ENCODE measurements at places on chromosomes 7 and 10.

DNA sequence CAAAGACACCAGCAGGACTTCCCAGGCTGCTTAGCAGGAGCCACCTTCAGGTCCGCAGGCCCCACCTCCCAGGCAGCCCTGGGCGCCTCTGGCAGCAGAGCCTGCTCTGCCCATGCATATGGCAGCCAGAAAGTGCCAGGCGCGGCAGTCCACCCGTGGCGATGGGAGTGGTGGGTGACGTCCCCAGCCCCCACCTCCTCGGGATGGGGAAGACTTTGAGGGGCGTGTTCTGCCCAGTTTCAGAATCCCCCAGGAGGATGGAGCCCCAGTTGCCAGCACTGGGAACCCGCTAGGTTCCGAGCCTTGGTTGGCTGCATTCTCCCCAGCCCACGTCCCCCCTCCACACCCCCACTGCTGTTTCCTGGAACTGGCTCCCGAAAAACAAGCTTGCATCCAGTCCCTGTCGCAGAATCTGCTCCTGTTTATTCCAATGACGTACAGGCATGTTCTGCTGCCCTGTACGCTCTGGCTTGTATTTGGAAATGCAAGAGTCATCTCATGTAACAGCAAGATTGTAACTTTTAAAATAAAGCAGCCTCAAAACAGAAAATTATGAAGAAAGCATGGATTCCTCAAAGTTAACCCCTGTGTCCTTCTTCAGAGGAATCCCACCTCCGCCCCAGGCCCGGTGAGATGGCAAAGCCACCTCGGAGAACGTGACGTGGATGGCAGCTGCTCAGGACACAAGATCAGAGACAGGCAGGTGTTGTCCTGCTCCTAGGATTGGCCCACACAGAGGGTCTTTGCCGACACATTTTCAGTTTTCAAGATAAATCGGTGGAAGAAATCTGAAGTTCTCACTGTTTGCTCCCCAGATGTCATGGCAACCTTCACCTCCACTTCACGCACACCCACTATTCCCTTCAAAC lies 87.8 kb upstream of the PPP2R2D start:
- no peak for DNase-seq

- DNase-seq, result no peak
Measured at GRCh38 chr7:31893365-31893764, 176.8 kb downstream of the PDE1C start.

DNA sequence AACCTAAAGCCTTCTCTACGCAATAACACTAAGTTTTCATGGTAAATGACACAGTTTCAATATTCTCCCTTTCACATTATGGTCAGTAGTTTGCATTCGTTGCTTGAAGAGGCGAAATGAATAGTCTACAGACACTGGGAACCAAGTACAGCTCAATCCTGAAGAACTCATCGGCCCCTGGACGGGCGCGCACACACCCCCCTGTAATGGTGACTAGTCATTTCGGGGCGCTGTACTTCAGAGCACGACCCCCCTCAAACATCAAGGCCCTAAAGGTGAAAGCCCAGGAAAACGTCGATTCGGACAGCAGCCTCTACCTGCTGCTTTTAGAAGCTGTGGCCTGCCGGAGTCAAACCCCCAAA lies 1.0 kb downstream of the NT5C2 start:
- DNase-seq, result peak; percentile 29

DNA sequence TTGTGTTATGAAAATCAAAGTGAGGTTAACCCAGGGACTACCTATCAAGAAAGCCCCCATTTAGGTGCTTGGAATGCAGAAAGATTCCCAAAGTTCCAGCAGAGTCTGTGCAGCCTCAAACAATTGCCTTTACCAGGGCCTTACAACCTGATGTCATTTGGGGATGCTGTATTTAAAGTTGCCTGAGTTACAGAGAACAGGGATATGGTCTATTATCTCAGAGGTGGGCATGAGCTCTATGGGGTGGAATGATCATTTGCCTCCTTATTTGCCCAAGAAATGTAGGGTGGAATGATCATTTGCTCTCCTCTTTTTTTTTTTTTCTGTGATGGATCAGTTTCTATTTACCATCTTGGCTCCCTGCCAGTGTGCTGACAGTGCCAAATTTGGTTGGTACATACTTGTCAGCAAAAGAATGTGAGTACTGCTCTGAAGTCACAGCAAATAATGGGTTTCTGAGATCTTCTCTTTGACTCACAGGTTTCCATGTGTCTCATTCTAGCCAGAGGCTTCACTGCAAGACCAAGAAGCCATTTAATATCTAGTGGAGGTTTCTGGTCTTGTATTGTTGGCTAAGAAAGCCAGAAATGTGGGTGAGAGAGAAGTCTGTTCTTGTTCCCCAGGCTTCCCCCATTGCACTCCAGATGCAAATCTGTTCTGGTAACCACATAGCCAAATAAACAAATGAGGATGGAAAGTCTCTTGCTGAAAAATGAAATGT lies 45.5 kb upstream of the ZNRF2 start:
- peak; percentile 43 for DNase-seq

DNA sequence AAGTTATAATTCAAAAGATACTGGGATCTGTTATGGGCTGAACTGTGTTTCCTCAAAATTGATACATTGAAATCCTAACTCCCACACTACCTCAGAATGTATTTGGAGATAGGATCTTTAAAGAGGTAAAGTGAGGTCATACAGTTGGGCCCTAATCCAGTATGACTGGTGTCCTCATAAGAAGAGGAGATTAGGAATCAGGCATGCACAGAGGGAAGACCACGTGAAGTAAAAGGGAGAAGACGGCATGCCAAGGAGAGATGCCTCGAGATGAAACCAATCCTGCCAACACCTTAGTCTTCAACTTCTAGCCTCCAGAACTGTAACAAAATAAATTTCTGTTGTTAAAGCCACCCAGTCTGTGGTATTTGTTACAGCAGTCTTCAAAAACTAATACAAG lies 5.9 kb upstream of the CFAP69 start:
- no peak for DNase-seq

- no peak for DNase-seq
Measured at GRCh38 chr10:50600286-50600685, 23.5 kb downstream of the SGMS1 start.

DNA sequence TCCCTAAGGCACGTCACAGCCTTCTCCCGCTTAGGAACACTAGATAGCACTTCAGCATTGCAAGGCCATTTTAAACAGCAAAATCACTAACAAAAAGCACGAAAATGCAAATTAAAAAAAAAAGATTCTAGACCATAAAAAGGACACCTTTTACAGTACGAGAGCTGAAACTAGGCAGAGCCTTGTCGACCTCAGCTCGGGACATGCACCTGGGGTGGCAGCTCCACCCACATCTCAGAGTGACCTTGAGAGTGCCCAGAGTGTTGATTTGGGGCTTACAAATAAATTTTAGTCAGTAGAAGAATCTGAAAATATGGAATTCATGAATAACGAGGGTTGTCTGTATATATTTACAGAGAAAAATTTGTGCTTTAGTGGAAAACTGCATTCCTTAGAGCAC lies 1.1 kb downstream of the MRPS24 start:
- no peak for DNase-seq

DNA sequence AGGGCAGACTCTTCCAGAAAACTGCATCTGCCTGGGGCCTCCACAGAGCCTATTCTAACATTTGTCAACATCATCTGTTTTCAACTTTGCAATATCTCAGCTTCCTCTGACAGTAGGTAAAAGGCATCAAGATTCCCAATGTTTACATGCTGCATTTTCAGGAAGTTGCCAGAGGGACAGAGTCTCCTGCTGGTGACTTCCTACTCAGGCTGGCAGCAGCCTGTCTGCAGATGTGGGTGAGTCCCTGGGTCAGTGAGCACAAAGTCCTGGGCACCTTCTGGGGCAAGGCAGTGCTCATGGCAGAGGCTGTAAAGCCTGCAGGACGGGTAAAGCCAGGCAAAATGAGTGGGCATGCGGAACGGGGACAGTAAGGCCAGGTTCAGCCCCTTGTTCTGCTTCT lies 69.4 kb downstream of the EBF3 start:
- no peak for DNase-seq

GRCh38 chr7:126501617-126502016 lies 751.1 kb downstream of the GRM8 start:
- DNase-seq, result no peak

- no peak for DNase-seq
Measured at GRCh38 chr7:72337390-72338167, 74.6 kb downstream of the CALN1 start.

- DNase-seq, result no peak
Measured at GRCh38 chr10:104303594-104304355, 34.5 kb downstream of the ITPRIP start.

DNA sequence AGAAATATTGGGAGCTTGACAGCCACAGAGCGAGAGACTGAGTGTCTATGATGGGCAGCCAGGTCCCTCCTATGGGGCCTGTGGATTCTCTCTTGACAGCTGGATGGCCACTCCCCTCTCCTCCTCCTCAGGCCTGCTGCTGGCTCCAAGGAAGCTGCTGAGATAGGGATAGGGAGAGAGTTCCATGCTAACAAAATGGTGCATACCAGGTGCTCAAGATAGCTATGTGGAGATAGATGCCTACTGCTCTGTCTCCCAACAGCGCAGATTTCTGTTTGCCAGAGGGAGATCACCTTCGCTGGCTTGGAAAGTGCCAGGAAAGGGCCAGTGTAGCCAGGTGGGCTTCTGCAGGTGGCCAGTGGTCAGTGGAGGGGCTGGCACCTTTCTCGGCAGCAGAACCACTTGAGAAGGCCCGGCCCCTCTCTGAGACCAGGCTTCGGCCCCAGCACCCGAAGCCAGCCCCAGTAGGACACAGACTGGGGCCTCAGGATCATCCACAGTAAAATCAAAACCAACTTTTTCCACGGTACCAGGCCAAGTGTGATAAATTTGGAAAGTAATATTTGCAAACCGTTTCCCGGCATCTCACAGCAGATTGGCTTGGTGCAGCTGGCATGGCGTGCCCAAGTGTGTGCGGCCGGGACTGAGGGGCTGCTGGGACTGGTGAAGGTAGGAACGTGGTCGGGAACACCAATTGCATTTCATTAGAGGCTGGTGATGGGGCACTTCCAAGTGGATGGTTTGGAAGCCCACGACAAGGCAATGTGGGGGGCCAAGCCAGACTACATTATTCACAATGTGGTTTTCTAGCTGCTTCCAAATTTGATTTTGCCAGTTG lies 139.6 kb downstream of the PTPN20 start:
- no peak for DNase-seq

- DNase-seq, result peak; percentile 66
Measured at GRCh38 chr10:99711129-99711719, 20.7 kb downstream of the COX15 start.

- DNase-seq, result no peak
Measured at GRCh38 chr10:59018977-59019376, 157.5 kb upstream of the PHYHIPL start.

DNA sequence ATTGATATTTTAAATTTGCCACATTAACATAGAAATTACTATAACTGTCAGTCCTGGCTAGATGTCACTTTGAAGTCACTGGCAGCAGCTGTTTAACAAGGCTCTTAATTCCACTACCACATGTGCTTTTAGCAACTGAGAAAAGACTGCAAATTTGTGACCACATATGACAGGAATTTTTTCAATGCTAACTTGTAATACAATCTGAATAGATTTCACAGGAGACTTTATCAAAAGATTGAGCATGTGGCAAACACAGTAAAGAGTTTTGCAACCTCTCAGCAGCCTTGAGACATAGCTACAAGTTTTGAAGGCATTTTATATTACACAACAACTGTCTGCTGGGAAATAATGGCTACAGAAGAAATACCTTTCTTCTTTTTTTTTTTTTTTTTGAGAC lies 73.0 kb downstream of the MICU1 start:
- no peak for DNase-seq

DNA sequence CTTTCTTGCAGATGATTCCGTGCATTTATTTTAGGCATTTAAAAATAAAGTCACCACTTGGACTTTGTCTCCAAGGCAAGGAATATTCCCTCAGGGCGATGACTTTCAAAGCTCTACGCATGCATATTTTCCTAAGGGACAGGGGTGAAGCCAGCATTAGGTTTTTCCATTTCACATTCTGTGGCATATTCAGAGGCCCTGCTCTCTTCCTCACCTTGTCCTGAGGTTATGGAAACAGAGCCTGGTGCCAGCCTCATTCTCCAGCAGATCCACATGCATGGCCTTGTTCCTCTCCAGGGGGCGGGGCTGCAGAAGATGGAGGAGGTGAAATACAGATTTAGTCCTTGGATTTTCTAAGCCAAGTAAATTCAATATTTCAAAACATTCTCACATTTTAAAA lies 11.6 kb upstream of the LYZL1 start:
- DNase-seq, result no peak

- no peak for DNase-seq
Measured at GRCh38 chr7:75885036-75885435, 6.2 kb downstream of the RHBDD2 start.

DNA sequence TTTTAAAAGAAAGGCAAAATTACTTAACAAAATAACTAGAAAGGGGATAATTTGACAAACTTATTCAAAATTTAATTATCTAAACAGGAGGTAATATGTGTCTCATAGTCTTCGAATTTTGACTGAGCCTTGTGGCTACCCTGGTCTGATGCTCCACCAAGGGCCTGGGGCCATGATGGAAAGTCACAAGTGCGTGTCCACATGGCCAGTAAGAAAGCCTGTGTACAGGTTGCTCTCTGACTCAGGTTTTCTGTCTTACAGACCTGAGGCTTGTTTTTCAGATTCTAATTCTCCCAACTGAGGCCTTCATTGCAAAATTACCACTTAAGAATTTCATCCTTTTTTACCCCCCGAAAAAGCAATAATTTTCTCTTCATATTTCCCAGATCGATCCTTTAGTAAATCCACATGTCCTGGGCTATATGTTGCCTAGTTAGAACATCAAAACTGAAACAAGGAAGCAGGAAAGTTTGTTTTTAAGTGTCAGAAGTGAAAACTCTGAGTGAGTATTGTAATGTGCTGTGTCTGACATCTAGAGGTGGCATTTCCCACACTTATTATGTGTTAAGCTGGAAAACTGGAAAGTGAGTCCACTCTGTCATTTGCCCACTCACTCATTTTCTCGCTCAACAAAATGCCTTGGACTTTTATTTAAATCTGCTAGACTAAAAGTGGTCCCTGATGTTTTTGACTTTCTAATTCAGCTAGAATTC lies 10.0 kb downstream of the CYP3A43 start:
- no peak for DNase-seq

DNA sequence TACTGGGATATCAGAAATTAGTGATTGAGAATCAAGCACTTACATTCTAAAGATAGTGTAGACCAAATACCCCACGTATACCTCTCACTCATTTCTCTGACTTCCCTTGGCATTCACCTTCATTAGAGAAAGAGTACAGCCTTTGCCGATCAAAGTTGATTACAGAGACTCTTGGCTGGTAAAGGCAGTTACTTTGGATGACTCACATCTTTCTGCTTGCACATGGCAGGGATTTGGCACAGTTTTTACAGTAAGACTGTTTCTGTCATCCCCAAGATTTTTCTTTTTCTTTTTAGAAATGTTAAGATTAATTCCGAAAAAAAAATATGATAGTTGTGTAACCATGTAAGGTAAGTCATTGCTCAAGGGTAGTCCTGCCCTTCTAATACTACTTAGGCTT lies 143.0 kb downstream of the TSPAN12 start:
- DNase-seq, result no peak

GRCh38 chr7:28266402-28266801 lies 85.8 kb upstream of the JAZF1 start:
- DNase-seq, result no peak

GRCh38 chr10:69434169-69434568 lies 17.1 kb upstream of the TSPAN15 start:
- DNase-seq, result no peak

Data from activated naive CD4-positive, alpha-beta T cell treated with anti-CD3 and anti-CD28 coated beads for 36 hours (primary cell).